Fibroblast of the aortic adventitia (primary cell): ENCODE measurements at places on chromosomes 3 and 15. TPM values are rescaled to one million over a fixed set of nuclear protein-coding genes. Genes with fewer than 3 reads are reported as not detected.
A peak's percentile ranks its signal among the peaks of the same experiment; 100 is the strongest.

The ZCWPW2 gene
- 1.2 and 1.7 TPM in 2 replicates for total RNA-seq

GRCh38 chr3:25592510-25592968, 72.2 kb downstream of the TOP2B start:
- peak; percentile 81 for DNase-seq

The KLHDC8B gene
- total RNA-seq = 23.8 and 91.7 TPM in 2 replicates

GRCh38 chr15:34161329-34161963, 48.5 kb downstream of the KATNBL1 start:
- no peak for DNase-seq

The POPDC2 gene
- total RNA-seq = 0.27 and 1.6 TPM in 2 replicates

GRCh38 chr3:16841041-16841753, 43.6 kb upstream of the PLCL2 start:
- no peak for DNase-seq

GRCh38 chr3:136730595-136731273, 21.4 kb downstream of the STAG1 start:
- no peak for DNase-seq

The ITPKA gene
- total RNA-seq = 1.4 and 1.8 TPM in 2 replicates

GRCh38 chr15:31214864-31215489, 111.7 kb upstream of the KLF13 start:
- DNase-seq = peak; percentile 64

- DNase-seq = peak; percentile 88
These were observed 524.1 kb upstream of the CFAP20DC start for GRCh38 chr3:59573911-59574310.

DNA sequence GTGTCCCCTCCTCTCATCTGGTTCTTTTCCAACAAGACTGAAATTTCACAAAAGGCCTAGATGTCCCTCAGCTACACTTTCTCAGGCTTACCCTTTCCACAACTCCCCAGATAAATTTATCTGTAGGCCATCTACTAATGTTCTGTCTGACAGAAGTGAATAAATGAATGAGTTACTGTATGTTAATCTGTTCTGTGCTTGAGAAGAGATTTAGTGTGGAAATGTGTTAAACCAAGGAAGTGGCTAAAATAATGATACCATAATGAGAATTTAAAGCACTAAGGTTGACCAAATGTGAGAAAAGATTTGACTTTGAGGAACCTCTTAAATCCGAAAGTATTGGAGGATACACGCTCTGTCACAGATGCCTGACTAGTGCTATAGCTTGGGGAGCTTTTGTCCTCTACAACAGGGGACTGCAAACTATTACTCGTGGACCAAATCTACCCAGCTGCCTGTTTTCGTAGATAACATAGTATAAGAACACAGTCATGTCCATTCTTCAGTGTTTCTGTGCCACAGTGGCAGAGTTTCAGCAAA, 74.8 kb upstream of the P2RY1 start:
- no peak for DNase-seq

DNA sequence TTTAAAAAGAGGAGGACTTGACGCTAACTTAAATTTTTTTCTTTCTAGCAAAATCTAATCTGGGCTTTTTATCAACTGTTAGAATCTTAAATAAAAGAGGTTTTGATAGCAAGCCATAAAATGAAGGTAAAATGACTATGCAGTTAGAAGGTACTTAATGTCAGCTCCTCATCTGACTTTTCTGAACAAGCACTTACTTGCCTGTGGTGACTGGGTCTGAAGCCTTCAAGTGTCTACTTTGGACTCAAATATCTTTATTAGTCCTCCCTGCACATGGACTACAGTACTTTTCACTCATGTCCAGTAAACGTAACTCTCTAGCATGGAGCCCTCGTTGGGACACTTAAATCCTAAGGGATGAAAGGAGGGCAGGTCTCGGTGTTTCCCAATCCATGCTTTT, 135.9 kb downstream of the P2RY1 start:
- DNase-seq = no peak

DNA sequence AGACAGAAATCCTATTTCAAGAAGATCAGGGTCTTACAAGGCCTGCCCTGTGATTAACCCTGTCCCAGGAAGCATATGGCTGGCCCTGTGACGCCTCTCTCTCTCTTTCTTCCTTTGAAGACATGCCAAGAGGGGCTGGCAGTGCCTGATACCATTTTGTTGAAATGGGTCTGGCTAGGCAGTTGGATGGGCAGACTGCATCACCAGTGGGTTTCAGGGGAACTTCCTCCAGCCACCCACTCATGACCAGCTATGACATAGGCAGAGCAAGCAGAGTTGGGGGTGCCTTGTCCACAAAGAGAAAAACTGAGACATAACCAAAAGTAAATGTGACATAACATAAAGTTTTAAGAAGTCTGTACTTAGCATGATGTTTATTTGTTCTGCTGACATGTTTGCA, 31.4 kb upstream of the MANF start:
- DNase-seq = no peak

GRCh38 chr15:90024406-90024805, 23.3 kb downstream of the ZNF710 start:
- no peak for DNase-seq

DNA sequence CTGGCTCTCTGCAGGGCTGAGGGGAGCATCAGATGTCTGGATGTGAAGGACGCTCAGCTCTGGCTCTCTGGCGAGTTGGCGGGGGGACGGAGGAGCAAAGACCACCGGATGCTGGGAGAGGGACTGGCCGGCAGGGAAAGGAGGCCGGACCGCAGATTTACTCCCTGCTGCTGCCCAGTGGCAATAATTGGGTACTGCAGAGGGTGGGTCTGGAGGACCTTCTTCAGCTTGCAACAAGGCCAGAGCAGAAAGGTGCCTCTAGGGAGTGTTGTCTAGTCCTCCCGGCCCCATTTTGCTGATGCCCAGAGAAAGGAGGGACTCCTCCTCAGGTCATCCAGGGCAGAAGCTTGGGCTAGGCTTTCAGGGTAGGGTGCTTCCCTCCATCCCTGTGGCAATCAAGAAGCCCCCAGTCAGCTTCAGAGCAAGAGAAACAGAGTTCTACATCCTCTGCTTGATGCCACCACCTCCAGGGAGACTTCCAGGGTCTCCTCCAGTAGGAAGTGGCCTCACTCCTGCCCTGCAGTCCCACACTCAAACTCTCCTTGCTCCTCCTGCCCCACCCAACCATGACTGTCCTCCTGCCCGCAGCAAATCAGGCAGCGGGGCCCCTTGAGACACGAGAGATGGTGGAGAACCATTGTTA, 20.3 kb upstream of the CSPG4 start:
- peak; percentile 72 for DNase-seq

- DNase-seq = no peak
These were observed 19.7 kb upstream of the TCAIM start for GRCh38 chr3:44318891-44319311.

GRCh38 chr3:158368271-158368670, 202.7 kb upstream of the MLF1 start:
- no peak for DNase-seq

- no peak for DNase-seq
These were observed 762.7 kb downstream of the ROBO1 start for GRCh38 chr3:79005084-79005483.

GRCh38 chr3:196241704-196242103, 25.4 kb downstream of the SLC51A start:
- DNase-seq = no peak

DNA sequence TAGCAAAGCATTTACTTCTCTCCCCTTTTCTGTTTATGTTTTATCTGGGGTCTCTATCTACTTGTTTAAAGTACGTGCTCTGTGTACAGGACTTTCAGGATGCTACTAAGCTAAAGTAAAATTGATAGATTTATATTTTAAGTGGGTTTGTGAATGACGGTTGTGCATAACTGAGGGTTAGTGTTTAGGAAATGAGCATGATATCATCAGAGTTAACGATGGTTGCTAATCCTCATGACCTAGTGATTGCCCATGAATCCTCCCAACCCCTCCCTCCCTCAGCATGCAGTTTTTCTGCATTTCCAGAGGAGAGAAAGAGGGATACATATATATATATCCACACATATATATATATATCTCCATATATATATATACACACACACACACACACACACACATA, 957.2 kb downstream of the TUSC7 start:
- no peak for DNase-seq

The FHIT gene
- 1.5 and 1.9 TPM in 2 replicates for total RNA-seq

DNA sequence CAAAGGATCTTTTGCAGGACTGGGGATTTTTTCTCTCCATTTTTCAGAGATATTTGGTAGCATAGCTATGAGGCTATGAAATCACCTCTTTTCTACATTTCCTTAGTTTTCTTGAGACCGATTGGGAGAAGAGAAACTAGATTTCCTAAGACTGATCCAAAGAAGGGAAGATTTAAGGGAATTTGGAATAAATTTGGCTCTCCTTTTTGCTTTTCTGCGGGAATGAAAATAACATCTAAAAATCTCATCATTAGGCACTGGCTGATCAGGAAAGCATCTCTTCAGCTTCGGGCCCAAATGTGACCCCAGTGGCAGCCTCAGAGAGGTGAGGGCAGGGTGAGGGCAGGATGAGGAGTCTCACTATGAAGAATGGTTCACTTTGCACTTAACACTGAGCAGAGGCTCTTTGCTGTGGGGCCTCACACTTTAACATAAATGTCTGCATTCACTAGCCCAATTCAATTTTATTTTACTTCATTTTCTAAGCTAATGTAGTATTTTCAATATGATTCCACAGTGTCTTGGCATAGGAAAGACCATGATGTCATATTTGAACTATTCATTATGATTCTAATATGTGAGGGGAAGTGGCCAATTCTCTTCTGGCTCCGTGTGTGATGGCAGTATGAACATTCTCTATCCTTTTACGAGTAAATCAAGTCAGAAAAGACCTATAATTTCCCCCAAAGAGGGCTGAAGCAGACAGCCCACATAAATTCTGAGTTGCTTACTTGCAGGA, 193.2 kb downstream of the MEX3B start:
- no peak for DNase-seq

The MAP1A gene
- total RNA-seq = 43.9 and 108 TPM in 2 replicates

The TRH gene
- total RNA-seq = 2.5 TPM in 1 of 2 replicates, not detected in the other

- no peak for DNase-seq
These were observed 50.2 kb upstream of the SLCO3A1 start for GRCh38 chr15:91803260-91803659.

DNA sequence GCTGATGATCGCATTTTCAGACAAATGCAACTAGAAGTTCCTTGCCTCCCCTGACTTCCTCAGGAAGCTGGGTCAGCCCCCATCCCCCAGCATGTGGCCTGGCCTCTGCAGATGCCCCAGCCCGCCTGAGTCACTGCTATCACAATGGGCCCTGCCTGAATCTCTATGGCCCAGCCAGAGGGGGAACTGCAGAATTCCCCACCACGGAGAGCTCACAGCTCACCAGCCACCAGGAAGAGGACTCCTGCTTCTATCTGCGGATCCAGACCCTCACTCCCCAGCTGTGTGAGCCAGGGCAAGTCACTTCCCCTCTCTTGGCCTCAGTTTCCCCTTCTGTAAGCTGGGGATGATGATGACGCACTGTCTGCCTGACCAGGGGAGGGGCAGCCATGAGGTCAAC, 6.9 kb downstream of the PLXND1 start:
- peak; percentile 69 for DNase-seq

DNA sequence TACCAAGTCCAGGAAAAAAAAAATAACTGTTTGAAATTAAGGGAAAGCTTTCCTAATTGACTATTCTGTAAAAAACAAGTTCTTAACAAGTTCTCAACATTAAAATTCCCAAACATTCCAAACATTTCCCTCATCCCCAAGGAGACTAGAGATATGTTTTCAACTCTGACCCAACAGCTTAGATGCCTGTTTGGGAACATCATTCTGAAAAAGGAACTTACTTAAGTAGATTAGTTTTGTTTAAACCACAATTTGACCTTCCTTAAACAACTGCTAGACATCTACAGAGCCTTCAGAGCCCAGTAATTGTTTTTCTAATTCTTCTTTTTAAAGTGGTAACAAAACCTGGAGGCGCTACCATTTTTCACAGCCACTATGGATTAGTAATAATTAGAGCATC, 12.8 kb downstream of the UBR1 start:
- peak; percentile 46 for DNase-seq

The DAZL gene
- total RNA-seq = not detected in 2 replicates

The FETUB gene
- total RNA-seq = not detected in 2 replicates

GRCh38 chr15:80604583-80605575, 90.2 kb upstream of the ABHD17C start:
- DNase-seq = no peak

The NR2E3 gene
- total RNA-seq = 0.33 and 0.63 TPM in 2 replicates

DNA sequence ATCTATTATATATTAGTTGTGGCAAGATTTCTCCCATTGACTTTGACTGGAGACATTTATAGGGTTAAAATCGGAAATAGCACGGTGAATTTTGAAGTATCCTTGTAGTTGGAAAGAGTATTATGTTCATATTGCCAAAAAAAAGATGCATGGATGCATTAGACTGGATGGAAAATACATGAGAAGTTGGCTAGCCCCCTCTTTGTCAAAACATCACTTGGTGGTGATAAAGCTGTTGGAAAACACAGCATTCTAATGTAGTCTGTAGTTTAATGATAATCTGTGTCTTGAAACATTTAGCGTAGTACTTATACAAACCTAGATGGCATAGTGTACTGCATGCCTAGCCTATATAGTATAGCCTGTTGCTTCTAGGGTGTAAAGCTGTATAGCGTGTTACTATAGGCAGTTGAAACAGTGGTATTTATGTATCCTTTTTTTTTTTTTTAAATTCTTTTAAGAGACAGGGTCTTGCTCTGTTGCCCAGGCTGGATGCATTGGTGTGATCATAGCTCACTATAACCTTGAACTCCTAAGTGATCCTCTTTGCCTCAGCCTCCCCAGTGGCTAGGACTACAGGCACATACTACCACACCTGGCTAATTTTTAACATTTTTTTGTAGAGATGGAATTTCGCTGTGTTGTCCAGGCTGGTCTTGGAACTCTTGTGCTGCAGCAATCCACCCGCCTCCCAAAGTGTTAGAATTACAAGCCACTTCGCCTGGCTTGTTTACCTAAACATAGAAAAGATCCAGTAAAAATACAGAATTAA, 21.8 kb downstream of the CTNNB1 start:
- no peak for DNase-seq

- DNase-seq = no peak
These were observed 34.8 kb downstream of the ZMAT3 start for GRCh38 chr3:179036626-179037300.

The KCNMB3 gene
- 0.08 and 2.2 TPM in 2 replicates for total RNA-seq

GRCh38 chr3:133996251-133996661, 33.5 kb downstream of the SLCO2A1 start:
- no peak for DNase-seq

The KNL1 gene
- 1.3 and 35.9 TPM in 2 replicates for total RNA-seq

The ALG1L2 gene
- 0.54 TPM in 1 of 2 replicates, not detected in the other for total RNA-seq

- no peak for DNase-seq
These were observed 487.2 kb upstream of the ATP11B start for GRCh38 chr3:182305881-182306665.
